ENCODE measurements at places on chromosomes 13 and 19. TPM values are rescaled to one million over a fixed set of nuclear protein-coding genes. Genes with fewer than 3 reads are reported as not detected.

Gene UBE2L5
- not detected for total RNA-seq

Gene GAPDHS
- not detected for total RNA-seq

Gene TNFSF9
- 18.9 TPM for total RNA-seq

Gene PDX1
- total RNA-seq: not detected

Gene PSG4
- not detected for total RNA-seq

Gene MCF2L
- 0.18 TPM for total RNA-seq

Gene ZNF813
- total RNA-seq: 5.6 TPM

Gene OR4F17
- not detected for total RNA-seq

Gene ZNF791
- 13.2 TPM for total RNA-seq

Gene CEACAM21
- 0.18 TPM for total RNA-seq

Gene TMEM221
- total RNA-seq: not detected

Gene RGL3
- 0.40 TPM for total RNA-seq

Gene ZNF575
- total RNA-seq: 0.72 TPM

Gene GSX1
- total RNA-seq: not detected

Gene ZNF835
- total RNA-seq: not detected

Gene KLF16
- total RNA-seq: 59.1 TPM

Gene FAM83E
- 1.3 TPM for total RNA-seq

Gene F10
- not detected for total RNA-seq

Gene GPC5
- not detected for total RNA-seq

Gene TTYH1
- not detected for total RNA-seq

Gene FCER2
- total RNA-seq: 0.38 TPM

Gene CCL25
- not detected for total RNA-seq

Gene ITGBL1
- 0.20 TPM for total RNA-seq

Gene SIGLEC8
- 0.49 TPM for total RNA-seq

Gene CYP2A6
- total RNA-seq: 0.31 TPM

Gene C1QTNF9B
- 0.38 TPM for total RNA-seq

Gene RASIP1
- 4.6 TPM for total RNA-seq

Gene ATF5
- total RNA-seq: 57.6 TPM

Gene ZNF135
- total RNA-seq: not detected

Gene WDR87
- total RNA-seq: not detected

Gene MCEMP1
- total RNA-seq: 0.63 TPM

Gene LILRB2
- not detected for total RNA-seq

Gene IGSF23
- total RNA-seq: not detected

Gene CGB7
- total RNA-seq: not detected

Gene TLE6
- total RNA-seq: 1.8 TPM

Gene NOVA2
- not detected for total RNA-seq

Gene SLC10A2
- not detected for total RNA-seq

Gene PBX4
- total RNA-seq: 2.1 TPM

Gene PALM3
- 9.3 TPM for total RNA-seq

Gene S1PR4
- total RNA-seq: 0.18 TPM

Gene CGB5
- not detected for total RNA-seq

Gene INSL3
- not detected for total RNA-seq

Gene CLEC11A
- 31.4 TPM for total RNA-seq

Gene SELENOV
- total RNA-seq: 0.09 TPM

Gene B3GNT3
- 0.11 TPM for total RNA-seq

Gene IFNL2
- total RNA-seq: not detected

Gene CYSLTR2
- not detected for total RNA-seq

Gene PLK5
- total RNA-seq: not detected

Gene FFAR3
- not detected for total RNA-seq

Gene LGI4
- 0.24 TPM for total RNA-seq

Gene KLK2
- 0.74 TPM for total RNA-seq

Gene PROZ
- total RNA-seq: not detected

Gene SIGLECL1
- not detected for total RNA-seq

Gene TGFB1
- total RNA-seq: 131 TPM
